ENCODE measurements at places on chromosomes 2 and 18.

DNA sequence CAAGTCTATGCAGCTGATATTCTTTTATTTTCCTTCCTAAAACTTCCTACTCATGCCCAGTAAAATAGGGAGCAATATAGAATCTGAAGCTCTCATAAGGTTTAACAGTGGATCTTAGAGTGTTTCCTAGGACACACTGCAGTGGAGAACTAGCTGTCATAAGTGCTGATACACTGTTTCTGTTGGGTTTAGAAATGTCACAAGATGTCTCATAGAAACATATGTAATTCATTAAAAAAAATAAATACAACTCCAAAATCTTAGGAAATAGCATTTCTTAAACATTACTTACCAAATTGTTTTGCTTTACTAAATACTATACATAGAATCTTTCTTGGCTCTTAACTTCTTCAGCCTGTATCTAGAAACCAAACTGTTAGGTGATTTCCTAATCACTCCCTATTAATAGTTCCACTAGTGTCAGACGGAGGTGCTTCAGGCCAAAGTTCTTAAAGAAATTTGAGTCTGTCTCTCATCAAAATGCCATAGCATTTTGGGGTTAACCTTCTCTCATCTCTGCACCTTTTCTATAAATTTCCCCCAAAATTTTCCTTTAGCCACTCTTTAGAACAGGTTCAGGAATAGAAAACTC, 93.7 kb downstream of the CERKL start:
- no peak for DNase-seq

DNA sequence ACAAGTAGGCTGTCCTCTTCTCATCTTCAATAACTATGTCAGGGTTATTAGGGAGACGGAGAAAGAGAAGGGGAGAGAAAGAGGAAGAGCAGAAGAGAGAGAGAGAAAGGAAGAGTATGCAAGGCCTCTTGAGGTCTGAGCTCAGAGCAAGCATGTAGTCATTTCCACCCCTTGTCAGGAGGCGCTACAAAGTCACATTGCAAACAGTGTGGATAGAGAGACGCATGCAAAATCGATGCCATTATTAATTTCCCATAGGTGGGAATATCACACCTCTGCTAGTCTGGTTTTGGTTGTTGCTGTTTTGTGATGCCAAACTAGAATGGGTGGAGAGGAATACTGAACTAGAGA, 24.2 kb upstream of the SERPINE2 start:
- no peak for DNase-seq

- no peak for DNase-seq
Observed at GRCh38 chr2:9385841-9386240, 37.5 kb downstream of the ITGB1BP1 start.

DNA sequence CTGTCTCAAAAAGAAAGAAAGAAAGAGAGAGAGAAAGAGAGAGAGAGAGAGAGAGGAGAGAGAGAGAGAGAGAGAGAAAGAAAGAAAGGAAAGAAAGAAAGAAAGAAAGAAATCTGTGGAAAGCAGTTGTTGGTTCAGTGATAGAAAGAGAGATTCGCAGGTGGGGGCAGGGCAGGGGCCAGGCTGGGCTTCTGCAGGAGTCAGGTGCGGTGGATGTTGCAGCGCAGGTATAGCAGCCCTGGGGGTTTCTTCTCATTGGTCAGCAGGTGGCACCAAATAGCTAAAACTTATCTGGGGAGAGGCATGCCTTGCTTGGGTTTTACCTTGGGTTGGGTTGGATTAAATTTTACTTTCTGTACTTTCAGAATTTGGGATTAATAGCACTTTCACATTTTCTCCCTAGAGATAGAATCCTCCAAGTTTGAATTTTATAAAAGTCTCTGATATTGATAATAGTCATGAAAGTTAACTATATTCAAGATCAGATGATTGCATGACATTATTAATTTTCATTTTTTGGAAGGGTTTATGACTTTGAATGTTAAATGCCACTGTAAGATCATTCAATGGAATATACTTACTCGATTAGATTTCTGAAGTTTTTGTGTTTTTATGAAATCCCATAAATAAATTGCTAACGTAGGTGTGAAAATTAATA, 66.6 kb downstream of the SPTBN1 start:
- DNase-seq = no peak

DNA sequence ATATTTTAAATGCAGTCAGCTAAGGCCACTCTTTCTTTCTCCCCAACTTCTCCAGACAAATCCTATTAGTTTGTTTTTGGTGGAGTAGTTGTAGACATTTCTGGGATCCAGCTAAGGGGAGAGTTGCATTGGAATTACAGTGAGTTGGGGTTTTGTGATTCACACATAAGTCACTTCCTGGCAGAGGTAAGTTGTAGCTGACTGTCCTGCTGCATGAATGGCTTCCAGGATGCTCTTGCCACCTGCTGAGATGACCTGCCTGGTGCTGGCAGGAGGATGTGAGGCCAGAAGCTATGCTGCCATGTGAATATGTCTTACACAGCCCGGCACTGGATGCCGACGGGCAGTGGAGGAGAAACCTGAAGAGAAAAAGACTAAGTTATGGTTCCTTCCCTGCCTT, 243.7 kb downstream of the TDRD15 start:
- no peak for DNase-seq

DNA sequence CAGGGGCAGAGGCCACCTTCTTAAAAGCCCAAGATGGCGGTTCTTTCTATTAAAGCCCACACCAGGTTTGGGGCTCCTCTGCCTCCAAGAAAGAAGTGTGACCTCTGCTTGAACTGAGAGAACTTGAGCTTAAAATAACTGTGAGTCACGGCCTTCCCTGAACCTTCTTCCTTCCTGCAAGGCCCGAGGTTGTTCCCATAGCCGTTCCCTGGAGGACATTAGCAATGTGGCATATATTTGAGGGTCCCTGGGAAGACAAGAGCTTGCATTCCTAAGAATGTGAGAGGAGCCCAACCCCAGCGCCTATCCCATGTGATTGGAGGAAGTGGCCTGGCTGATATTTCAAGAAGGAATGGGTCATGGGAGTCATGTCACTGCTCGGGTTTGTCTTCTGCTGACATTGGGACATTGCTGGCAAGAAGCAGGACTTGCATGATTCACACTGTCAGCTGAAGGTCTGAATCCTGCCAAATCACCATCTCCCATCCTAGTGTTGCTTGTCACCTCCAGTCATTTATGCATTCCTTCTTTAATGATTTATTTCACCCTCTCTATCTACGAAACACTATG, 168.1 kb downstream of the TRIB2 start:
- DNase-seq = no peak

All from ecto neural progenitor cell (in vitro differentiated cells).